ENCODE measurements at places on chromosomes 16 and 17.
A peak's percentile ranks its signal among the peaks of the same experiment; 100 is the strongest.

DNA sequence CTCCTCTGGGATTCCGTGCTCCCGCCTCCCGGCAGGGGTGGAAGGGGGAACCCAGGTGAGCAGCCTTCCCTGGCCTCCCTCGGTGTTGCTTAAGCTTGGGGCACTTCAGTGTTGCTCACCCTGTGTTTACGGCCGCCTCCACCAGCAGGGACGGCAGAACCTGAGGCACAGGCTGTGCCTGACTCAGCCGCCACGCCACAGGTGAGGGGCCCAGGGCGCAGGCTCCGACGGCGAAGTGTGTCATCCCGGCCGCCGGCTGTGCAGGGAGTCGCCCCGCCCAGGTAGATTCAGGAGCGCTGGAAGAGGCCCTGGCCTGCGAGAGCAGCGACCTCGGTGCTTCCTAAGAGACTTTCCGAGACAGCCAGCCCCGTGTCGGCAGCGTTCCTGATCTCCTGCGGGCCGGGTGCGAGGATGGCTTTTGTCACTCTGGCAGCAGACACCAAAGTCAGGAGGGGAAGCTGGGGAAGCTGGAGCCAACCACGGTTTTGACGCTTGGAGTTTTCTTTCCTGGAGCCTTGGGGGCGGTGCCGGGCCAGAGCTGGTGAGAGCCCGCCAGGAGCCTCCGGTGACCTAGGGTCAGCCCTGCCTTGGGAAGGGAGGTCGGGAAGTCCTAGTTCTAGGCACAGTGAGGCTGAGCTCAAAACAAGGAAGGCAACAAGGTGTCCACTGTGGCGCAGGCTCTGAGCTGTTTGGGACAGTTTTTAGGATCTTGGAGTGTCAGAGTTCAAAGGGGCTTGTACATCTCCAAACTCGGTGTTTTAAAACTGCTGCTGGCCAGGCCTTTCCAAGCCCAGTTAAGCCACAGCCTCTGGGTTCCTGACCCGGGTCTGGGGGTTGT, 2.1 kb downstream of the GSE1 start:
- DNase-seq: peak; percentile 70

GRCh38 chr16:10266809-10267208, 84.6 kb upstream of the GRIN2A start:
- no peak for DNase-seq

DNA sequence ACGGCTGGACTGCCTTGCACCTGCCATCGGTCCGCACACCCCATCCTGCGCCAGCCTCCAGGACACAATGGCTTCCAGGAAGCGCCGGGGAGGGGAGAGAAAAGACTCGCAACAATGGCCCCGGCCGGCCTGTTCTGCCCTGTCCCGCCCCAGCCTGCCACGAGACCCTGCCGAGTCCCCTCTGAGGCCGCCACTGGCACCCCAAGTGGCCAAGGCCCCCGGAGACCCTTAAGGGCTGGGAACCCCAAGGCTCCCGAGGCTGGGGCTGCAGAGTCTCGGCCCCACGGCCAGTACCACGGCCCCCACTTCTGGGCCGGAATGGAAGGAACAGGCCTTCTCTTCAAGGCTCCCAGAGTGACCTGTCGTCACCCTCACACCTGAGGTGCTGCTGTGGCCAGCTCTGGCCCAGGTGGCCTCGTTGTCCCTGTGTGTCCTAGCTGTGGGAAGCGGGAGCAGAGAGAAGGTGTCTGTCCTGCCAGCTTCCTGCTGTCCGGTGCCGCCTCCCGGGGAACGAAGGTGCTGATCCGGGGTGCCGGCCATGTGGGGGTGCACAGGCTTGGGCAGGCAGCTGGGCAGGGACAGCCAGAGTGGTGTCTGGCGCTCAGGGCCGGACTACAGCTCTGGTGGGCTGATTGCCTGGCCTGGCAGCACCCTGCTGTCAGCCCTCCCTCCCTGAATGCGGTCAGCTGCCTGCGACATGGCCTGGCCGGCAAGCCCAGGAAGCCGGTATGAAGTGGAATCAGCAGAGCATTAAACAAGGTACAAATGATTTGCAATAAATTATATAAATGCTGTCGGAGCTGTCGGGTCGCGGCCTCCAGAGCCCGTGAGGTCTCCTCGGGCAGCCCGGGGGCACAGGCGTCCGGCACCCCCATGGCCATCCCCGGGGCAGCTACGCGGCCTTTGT, 8.2 kb upstream of the CACNA1H start:
- DNase-seq: no peak

GRCh38 chr17:57924677-57925076, 30.5 kb downstream of the CUEDC1 start:
- DNase-seq: no peak

- no peak for DNase-seq
Measured at GRCh38 chr17:79587945-79588344, 22.9 kb downstream of the RBFOX3 start.

DNA sequence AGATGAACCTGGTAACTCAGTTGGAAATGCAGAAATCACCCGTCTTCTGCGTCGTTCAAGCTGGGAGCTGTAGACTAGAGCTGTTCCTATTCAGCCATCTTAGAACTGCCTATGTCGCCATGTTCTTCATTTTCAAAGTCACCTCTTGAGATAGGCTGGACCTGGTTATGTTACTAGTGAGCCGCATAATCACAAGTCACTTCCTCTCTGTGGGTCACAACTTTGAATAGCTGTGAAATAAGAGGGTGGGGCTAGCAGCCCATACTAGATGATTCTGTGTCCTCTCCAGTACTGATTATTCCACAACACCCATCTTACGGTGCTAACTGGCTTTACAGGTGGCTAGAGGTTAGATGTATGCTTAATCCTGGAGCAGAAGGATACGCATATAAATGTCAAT, 74.2 kb downstream of the VPS53 start:
- no peak for DNase-seq

- DNase-seq: no peak
Measured at GRCh38 chr16:77759821-77760220, 28.5 kb upstream of the VAT1L start.

- DNase-seq: no peak
Measured at GRCh38 chr17:64728041-64728695, 66.1 kb upstream of the SMURF2 start.

DNA sequence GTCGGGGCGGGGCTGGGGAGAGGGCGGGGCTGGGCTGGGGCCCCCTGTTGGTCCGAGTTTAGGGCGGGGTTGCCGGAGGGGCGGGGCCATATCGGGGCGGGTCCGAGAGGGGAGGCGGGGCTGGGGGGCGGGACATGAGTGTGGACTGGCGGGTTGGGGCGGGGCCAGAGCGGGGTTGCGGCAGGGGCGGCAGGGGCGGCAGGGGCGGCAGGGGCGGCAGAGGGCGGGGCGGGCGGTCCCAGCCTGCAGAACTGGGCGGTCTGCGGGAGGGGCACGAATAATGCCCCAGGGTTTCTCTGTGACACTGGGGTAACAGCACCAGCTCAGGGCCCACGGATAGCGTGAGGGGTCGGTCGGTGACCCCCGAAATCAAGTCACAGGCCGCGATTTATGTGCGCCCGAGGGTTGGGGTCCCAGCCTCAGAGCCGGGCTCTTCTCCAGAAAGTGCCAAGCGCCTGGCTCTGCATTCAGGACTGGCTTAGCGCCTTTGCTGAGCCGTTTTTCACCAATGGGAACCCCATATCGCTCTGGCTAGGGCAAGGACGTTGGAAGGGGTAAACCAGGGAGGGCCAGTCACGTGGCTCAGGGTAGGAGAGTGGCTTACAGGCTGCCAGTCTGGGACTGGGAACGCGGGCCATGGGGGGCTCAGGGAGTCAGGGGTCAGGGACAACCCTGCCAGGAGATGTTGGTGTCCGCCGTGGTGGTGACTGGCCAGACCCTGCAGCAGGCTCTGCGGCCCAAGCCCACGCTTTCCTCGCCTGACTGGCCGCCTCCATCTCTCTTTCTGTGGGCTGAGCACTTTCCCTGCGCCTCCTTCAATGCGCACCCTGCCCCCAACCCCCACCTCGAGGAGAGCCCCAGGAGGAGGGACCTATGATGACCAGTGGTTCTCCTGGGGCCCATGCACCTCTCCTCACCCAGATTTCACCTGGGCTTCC, 1.2 kb upstream of the METTL26 start:
- DNase-seq: peak; percentile 79
